ENCODE measurements at places on chromosomes 7 and 10. TPM values are rescaled to one million over a fixed set of nuclear protein-coding genes. Genes with fewer than 3 reads are reported as not detected.

- no peaks in the 10 kb centered on the region for H3K36me3 ChIP-seq
- DNase-seq = no peak
- H3K27ac ChIP-seq = peak overlapping the region; percentile 74
- H3K4me3 ChIP-seq = no peak overlapping the region
- peaks cover 66% of the 10 kb centered on the region for H3K4me1 ChIP-seq
- H3K27me3 ChIP-seq = no peaks in the 10 kb centered on the region
Observed at GRCh38 chr10:69426376-69426727, 9.6 kb upstream of the TACR2 start.

DNA sequence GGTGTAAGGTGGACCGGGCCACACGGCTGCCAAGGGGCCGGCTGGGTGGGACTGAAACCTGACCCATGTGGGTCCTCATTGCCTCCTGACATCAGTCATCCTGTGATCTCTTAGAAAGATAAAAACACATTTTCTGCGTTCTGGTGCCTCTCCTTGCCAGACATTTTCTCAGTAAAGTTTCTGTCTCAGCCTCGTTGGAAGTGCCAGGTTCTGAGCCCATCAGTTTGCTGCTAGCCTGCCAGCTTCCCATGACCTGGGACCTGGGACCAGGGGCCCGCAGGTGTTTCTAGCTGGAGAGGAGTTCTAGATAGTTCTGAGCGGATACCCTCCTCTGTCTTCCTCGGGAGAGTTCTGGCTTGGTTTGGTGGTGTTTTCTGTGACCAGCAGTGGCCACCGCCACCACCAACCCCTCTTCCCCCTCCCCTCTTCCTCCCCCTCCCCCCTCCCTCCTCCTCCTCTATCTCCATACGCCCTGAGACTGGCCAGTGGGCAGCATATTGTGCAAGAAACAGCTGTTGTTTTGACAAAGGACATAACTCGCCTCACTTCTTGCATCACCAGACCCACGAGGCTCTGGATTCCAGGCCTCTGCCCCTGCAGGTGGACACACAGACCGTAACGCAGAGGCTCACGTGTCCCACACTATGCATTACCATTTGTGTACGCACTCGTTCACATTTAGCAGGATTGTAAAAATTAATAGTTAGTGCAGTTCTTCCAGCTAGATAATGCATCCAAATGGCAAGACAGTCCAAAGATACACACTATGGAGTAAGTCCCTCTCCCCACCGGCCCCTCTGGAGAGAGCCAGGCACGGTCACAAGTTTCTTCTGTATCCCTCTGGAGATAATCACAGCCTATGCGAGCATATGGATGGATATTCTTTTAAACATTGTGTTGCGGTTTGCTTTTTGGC lies 94.6 kb downstream of the CUX1 start:
- no peak overlapping the region for H3K27ac ChIP-seq
- H3K4me3 ChIP-seq = no peak overlapping the region
- H3K4me1 ChIP-seq = no peaks in the 10 kb centered on the region
- H3K27me3 ChIP-seq = no peaks in the 10 kb centered on the region
- peaks cover 14% of the 10 kb centered on the region for H3K36me3 ChIP-seq

DNA sequence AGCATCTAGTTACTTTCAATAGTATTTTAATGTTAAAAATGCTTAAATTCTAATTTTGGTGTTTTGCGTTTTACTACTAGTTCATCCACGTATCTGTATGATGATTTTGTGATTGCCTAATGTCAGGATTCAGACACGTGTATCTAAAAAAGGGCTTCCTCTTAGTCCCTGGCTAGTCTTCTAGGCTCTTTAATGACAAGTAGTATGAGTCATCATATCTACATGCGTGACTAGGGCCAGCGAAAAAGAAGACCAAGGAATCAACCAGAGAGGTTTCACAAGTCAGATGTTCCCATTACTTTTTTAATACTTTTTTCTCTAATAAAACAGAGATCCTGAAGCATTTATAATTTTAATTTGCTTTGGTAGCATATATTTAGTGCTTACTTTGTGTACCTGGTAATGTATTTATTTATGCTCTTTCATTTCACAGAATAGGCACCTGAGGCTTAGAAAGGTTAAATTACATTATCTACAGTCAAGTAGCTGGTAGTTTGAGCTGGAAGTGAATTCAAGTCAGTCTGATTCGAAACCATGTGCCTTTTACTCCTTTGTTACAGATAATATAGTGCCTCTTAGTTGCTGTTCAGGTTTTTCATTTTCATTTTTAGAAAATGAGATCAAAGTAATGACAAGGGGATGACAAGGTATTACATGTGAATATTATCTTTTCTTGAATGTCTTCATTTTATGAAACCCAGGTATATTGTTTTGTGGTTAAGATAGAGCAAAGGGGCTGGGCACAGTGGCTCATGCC lies 140.3 kb downstream of the FOXP2 start:
- H3K27me3 ChIP-seq = no peaks in the 10 kb centered on the region
- H3K4me1 ChIP-seq = no peaks in the 10 kb centered on the region
- no peak overlapping the region for H3K4me3 ChIP-seq
- DNase-seq = no peak

DNA sequence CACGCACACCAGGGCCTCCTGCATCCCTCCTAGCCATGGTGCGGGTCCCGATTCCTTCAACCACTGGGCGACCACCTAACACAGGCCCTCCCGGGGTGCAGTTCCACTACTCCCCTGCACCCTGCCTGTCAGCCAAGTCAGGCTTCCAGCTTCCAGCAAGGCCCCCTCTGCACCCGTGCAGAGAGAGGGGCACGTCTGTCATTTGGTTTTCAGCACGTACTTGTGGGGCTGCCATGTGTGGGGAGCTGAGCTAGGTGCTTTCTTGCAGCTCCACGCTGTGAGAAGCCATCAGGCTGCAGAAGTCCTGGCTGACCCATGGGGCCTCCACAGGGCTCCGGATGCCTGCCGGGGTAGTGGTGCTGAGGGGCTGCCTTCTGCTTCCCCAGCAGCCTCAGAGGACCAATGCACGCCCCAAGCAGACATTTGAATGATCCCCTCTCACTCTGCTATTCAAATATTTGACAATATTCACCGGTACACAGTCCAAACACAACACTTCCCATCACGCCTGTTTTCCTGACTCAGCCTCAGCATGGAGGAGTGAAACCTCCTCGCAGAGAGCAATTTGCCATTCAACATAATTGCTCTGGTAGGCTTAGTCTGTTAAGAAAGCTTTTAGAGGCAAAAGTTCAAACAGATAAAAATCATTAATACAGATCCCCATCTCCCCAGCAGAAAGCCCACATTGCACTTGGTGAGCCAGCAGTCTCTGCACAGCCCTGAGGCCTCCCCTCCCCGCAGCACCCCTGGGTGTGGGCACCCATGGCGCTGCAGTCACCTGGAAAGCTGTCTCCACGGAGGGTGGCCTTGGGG lies 449.9 kb downstream of the PTPRN2 start:
- no peak overlapping the region for H3K27ac ChIP-seq
- H3K36me3 ChIP-seq = no peaks in the 10 kb centered on the region
- no peaks in the 10 kb centered on the region for H3K27me3 ChIP-seq

- no peak for DNase-seq
- H3K4me3 ChIP-seq = no peak overlapping the region
- H3K27ac ChIP-seq = no peak overlapping the region
- H3K4me1 ChIP-seq = no peaks in the 10 kb centered on the region
Observed at GRCh38 chr10:5125315-5126044, 31.3 kb downstream of the AKR1C3 start.

LRMDA gene
- total RNA-seq = not detected

CALD1 gene
- total RNA-seq = 0.33 TPM

GRCh38 chr10:102628451-102628911 lies 15.8 kb upstream of the TRIM8 start:
- H3K36me3 ChIP-seq = peaks cover 25% of the 10 kb centered on the region
- H3K27me3 ChIP-seq = no peaks in the 10 kb centered on the region
- no peak overlapping the region for H3K4me3 ChIP-seq
- DNase-seq = no peak

NCF1 gene
- 4.5 TPM for total RNA-seq

GRCh38 chr10:119358152-119358512 lies 150.8 kb downstream of the GRK5 start:
- peaks cover 2% of the 10 kb centered on the region for H3K4me1 ChIP-seq
- H3K27ac ChIP-seq = no peak overlapping the region
- H3K36me3 ChIP-seq = peaks cover 4% of the 10 kb centered on the region
- DNase-seq = no peak
- no peaks in the 10 kb centered on the region for H3K27me3 ChIP-seq
- no peak overlapping the region for H3K4me3 ChIP-seq

DNA sequence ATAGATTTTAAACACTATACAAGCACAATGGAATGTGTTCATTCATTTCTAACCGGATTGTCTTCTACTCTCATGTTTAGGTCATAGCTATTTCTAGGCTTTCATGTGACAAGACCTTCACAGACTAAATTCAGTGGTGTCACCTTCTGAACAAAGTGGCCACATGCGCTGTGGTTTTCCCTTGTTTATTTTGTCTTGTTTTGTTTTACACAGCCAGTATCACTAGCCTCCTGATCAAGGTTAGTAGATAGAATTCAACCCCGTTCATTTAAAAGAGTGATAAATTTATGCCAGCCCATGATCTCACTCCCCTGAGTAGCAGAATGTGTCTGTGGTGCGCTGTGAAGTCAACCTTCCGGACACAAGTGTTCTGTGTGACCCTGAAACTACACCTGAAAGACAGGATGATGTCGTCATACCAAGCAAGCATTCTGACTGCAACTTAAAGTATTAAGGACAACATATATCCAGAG lies 209.1 kb downstream of the CREB5 start:
- no peaks in the 10 kb centered on the region for H3K36me3 ChIP-seq
- no peaks in the 10 kb centered on the region for H3K4me1 ChIP-seq
- no peak overlapping the region for H3K27ac ChIP-seq
- no peak for DNase-seq

DNA sequence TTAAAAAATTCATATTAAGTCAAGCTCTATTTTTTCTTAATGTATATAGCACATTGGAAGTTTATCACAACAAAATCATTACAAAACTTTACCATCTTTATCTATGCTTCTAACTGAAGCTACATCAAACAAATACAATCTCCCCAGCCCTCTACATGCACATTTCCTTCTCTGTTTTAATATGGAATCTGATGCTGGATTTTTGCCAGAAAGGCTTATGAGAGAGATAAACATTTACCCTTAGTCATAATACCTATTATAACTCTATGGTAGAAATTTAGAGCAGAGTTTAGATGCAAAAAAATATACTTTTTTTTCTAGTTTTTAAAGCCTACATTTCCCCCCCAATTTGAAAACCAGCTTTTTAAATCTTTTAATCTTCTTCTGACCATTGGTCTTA lies 1198.6 kb downstream of the GATA3 start:
- H3K36me3 ChIP-seq = no peaks in the 10 kb centered on the region
- peaks cover 10% of the 10 kb centered on the region for H3K27me3 ChIP-seq
- H3K4me3 ChIP-seq = no peak overlapping the region
- no peak overlapping the region for H3K27ac ChIP-seq

DNA sequence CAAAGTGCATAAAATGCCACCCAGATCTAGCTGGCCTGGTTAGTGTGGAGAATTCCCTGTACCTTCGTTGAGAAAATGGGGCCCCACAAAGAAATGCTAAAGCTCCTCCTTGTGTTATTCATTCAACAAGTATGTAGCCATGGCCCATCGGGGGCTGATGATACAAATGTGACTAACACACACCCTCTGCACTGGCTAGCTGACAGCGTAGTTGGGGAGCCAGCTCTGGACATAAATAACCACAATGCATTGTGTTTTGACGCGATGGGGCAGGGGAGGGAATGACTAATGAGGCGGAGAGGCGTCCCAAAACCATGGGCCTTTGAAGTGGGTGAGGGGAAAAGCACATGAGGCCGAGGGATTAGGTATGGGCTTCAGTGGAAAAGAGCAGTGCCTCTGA lies 28.2 kb upstream of the ASL start:
- no peaks in the 10 kb centered on the region for H3K36me3 ChIP-seq
- H3K27me3 ChIP-seq = no peaks in the 10 kb centered on the region
- H3K27ac ChIP-seq = no peak overlapping the region
- no peak for DNase-seq
- H3K4me1 ChIP-seq = peaks cover 8% of the 10 kb centered on the region

DNA sequence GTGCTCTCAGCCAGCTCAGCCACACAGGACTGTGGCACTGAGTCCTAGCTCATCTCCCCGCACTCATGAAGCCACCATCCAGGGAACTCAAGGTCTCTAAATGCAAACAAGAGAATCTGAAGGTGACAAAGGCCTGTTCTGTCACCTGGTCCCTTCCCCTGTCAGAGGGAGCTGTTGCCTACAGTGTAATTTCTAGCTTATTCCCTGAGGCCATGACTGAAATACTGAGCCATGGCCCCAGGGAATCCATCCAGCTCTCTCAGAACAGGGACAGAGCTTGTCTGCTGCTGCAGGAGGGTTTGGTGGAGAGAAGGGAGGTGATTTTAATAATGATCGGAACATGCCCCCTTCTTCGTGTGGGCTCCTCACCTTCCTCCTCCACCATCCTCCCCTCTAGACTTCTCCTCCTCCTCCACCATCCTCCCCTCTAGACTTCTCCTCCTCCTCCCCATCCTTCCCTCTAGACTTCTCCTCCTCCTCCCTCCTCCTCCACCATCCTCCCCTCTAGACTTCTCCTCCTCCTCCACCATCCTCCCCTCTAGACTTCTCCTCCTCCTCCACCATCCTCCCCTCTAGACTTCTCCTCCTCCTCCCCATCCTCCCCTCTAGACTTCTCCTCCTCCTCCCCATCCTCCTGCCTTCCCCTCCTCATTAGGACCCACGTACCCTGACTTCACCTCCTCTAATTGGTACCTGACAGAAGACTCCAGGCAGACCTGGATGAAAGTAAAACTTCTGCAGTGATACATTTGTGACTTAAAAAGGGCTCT lies 338.0 kb upstream of the MKI67 start:
- no peaks in the 10 kb centered on the region for H3K36me3 ChIP-seq

ZNF273 gene
- total RNA-seq = 6.8 TPM

GRCh38 chr10:101020427-101021075 lies 10.4 kb downstream of the PDZD7 start:
- H3K4me1 ChIP-seq = peaks cover 13% of the 10 kb centered on the region
- no peak overlapping the region for H3K27ac ChIP-seq
- no peak for DNase-seq
- H3K27me3 ChIP-seq = peaks cover 36% of the 10 kb centered on the region
- H3K36me3 ChIP-seq = no peaks in the 10 kb centered on the region

PNLIP gene
- total RNA-seq = not detected

CNNM1 gene
- total RNA-seq = 0.17 TPM

RSU1 gene
- 28.8 TPM for total RNA-seq

PTTG1IP2 gene
- not detected for total RNA-seq

DNA sequence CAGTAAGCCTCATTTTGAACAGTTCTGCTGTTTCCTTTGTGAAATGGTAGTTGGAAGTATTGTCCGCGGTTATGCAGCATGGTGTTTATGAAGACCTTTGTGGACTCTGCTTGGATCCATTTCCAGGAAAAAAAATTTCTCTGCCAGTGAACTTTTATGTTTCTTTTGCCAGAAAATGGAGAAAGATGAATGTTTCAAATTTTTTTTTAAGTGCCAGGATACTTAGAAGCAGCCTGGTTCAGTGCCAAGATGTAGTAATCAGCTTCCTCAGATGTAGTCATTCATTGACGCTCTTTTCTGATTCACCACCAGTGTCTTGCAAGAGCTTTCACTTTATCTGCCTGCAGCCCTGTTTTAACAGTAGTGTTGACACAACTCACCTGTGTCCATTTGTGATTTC lies 258.2 kb downstream of the SDK1 start:
- no peaks in the 10 kb centered on the region for H3K27me3 ChIP-seq
- H3K36me3 ChIP-seq = no peaks in the 10 kb centered on the region
- H3K4me3 ChIP-seq = no peak overlapping the region

- H3K27me3 ChIP-seq = no peaks in the 10 kb centered on the region
- H3K27ac ChIP-seq = peak overlapping the region; percentile 91
- H3K36me3 ChIP-seq = peaks cover 21% of the 10 kb centered on the region
- peaks cover 51% of the 10 kb centered on the region for H3K4me1 ChIP-seq
- H3K4me3 ChIP-seq = peak overlapping the region; percentile 96
Observed at GRCh38 chr7:100875356-100875751, 451 bp downstream of the SRRT start.

Measured in CD4-positive, alpha-beta T cell (primary cell).